ENCODE measurements at places on chromosomes 13 and 19.
A peak's percentile ranks its signal among the peaks of the same experiment; 100 is the strongest.

DNA sequence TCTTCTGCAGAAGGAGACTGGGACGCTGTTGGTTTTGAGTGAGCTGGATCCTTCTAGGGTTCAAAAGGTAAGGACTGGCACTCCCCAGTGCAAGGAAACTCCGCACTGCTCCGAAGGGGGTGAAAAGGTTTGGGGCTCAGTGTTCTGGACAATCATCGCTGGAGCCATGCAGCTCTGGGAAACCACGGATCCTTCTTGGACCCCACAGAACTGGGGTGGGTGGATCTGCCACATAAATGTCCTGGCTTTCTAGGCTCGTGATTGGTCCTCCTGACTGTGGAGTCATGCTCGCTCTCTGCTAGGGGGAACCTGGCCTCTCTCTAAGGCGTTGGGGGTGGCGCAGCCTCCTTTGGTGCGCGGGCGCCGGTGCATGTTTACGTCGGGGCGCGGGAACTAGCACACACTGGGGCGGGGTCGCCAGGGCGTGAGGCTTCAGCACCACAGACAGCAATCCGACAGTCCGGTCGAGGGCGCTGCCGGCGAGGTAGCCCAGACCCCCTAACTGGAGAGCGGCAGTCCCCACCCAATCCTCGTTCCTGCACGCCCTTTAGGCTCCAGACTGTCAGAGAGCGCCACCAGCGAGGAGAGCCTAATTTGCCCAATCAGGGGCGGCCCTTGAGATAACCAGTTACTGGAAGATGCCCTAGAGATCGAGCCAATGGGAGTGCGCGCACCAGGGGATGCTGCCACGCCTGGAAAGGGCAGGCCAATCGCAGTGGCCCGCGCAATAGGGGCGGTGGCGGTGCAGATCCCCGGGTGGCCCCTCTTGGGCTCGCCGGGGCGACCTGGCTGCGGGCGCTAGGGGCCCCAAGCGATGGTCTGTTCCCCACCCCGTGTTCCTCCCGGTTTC, 913 bp upstream of the ELAVL3 start:
- DNase-seq, result peak; percentile 85

GRCh38 chr19:12636631-12637030, 25.9 kb downstream of the ZNF791 start:
- DNase-seq, result no peak

DNA sequence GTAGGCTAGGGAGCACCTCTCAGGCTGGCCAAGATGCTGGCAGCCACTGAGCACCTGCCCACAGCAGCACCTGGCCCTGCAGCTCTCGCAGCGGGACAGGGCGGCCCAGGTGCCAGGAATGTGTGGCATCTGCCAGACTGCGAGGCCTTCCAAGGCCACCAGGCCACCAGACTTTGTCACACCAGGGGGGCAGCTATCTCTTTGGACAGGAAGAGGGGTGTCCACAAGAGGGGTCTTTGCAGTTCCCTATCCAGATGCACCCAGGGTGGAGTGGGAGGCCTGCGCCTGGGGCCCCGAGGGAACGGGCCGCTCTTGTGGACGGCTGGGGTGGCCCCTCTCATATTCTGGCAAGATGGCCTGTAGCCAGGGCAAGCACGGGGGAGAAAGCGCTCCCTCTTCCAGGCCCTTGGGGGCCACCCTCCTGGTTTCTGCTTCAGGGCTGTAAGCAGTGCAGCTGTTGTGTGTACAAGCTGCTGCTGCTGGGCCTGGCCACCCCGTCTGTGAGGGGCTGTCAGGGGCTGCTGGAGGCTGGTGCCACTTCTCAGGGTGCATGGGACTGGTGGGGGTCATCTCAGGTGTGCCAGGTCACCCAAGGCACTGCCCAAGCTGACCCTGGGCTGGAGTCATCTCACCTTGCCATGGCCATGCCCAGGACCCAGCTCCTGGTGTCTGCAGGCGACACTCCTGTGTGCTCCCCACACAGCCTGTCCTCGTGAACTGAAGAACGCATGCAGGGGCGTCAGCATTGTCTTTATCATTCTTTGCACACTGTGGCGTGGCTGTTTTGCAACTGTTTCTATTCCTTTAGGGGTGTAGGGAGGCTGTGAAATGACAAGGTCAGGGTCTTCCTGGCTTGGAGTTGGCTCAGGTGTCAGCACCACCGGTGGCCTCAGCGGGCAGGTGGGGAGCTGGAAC, 1.8 kb downstream of the TEX29 start:
- DNase-seq, result no peak

DNA sequence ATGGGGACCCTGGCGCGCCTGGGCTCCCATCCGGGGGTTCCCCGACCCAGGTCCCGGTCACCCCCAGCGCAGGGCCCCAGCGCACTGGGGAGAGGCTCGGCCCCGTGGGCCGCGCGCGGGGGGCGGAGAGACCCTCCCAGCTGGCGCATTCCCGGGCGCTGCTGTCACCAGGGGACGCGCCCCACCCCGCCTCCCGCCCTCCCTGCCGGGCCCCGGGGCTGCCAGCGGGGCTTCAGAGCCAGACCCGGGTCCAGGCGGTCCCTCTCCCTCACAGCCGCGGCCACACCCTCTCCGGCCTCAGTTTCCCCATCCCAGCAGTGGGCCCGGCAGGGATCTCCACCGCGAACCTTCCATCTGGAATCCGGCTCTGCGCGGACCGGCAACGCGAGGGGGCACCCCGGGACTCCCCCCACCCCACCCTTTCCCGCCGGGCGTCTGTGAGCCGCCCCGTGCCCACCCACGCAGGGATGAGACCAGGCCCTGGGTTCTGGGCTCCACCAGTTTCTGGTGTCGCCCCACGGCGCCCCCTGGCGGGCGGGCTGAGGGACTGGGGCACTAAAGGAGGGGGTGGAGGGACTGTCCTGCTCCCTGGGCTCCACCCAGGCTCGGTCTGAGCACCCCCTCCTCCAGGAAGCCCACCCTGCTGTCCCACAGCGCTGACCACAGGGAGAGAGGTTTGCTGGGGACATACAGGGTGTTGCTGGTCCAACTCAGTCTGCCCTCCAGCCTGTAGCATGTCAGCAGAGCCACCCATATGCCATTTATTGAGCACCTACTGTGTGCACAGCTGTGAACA, 878 bp upstream of the ADAMTSL5 start:
- DNase-seq, result peak; percentile 63

- DNase-seq, result no peak
These were observed 31.0 kb upstream of the ATP11A start for GRCh38 chr13:112658808-112659207.

DNA sequence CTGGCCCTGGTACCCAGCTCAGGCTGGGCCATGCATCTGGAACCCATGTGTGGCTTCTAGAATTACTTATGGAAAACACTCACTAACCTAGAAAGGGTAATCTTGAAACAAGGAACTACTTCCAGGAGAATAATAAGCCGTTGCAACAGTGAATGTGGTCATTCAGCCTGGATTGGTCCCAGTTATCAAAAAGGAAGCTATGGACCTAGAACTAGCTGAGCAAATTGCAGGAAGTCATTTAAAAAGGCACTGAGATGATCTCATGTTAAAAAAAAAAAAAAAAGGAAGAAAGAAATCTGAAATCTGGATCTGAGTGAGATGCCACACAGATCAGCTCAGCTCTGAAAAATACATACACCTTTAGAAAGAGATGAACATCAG, 59.6 kb downstream of the DCT start:
- DNase-seq, result no peak

- DNase-seq, result no peak
These were observed 1.8 kb downstream of the TLE2 start for GRCh38 chr19:3027292-3027691.

- no peak for DNase-seq
These were observed 2.4 kb downstream of the CDX2 start for GRCh38 chr13:27966641-27967202.

- no peak for DNase-seq
These were observed 40.7 kb downstream of the GAS6 start for GRCh38 chr13:113822956-113823744.

- no peak for DNase-seq
These were observed 485.4 kb downstream of the RFC3 start for GRCh38 chr13:34303346-34303745.

- no peak for DNase-seq
These were observed 8.5 kb upstream of the CERS1 start for GRCh38 chr19:18904334-18905057.

DNA sequence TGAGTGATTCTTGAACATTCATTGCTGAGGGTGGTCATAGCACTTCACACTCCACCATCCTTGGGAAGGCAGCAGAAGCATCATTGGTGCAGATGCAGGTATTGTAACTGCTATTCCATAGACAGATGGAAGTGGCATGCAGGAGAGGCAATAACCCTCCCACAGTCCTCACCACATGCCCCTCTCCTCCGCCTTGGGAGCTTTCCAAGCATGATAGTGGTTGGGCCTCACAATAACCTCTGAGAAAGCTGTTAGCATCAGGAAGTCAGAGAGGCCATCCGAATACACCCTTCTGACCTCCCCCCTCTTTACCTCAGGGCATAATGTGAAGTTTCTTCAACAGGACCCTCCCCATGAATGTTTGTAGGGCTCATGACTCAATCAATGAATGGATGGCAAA, 177.9 kb downstream of the KATNAL1 start:
- no peak for DNase-seq

DNA sequence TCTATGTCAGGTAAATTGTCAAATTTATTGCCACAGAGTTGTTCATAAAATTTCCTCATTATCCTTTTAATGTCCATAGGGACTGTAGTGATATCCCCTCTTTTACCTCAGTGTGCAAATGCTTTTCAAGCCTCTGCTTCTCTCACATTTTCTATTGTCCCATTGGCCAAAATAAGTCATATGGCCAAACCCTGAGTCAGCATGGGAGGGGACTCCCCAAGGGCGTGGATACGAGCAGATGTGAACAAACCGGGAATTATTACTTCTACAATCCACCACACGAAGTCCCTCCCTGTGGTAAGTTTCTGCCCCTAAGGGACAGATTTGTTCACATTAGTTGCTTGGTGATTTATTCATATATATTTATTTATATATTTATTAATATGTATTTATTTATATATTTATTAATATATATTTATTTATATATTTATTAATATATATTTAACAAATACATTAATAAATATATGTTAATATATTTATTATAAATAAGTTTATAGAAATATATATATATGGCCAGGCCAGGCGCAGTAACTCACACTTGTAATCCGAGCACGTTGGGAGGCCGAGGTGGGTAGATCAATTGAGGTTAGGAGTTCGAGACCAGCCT, 20.1 kb upstream of the CAMSAP3 start:
- DNase-seq, result no peak

- no peak for DNase-seq
These were observed 13.8 kb downstream of the DDX39A start for GRCh38 chr19:14405380-14405757.

DNA sequence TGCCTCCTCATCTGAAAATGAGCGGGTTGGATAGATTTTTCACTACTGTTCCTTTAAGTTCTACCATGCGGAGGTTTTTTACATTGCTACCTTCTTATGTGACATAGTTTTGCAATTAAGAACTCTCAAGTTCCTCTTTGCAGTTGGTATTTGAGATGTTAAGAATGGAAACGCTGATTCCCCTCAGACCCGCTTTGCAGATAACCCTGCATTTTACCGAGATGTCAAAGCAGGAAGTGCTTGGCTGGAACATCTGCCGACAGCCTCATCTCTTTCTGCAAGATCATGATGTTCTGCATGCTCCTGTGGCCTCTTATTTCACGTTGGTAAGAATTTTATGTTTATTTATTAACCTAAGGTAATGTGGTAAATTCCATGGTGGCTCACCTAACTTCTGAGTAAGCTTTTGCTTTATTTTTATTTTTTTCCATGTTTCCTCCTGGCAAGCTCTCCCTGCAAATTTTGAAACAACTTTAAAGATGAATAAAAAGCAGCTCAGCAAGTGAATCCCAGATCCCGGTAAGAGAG, 22.5 kb downstream of the PABPC3 start:
- no peak for DNase-seq

- no peak for DNase-seq
These were observed 6.6 kb downstream of the GRIN3B start for GRCh38 chr19:1006711-1007398.

DNA sequence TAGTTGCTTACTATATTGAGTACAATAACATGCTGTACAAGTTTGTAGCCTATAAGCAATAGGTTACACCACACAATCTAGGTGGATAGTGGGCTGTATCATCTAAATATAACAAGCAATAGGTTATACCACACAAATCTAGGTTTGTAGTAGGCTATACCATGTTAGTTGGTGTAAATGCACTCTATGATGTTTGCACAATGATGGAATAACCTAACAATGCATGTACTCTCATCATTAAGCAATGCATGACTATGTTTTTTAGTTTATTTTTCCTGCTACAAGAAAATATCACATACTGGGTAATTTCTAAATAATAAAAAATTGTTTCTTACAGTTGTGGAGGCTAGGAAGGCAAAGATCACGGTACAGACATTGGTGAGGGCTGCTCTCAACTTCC, 262.5 kb downstream of the SLITRK6 start:
- no peak for DNase-seq

- DNase-seq, result no peak
These were observed 76.7 kb downstream of the SLAIN1 start for GRCh38 chr13:77774181-77774580.

DNA sequence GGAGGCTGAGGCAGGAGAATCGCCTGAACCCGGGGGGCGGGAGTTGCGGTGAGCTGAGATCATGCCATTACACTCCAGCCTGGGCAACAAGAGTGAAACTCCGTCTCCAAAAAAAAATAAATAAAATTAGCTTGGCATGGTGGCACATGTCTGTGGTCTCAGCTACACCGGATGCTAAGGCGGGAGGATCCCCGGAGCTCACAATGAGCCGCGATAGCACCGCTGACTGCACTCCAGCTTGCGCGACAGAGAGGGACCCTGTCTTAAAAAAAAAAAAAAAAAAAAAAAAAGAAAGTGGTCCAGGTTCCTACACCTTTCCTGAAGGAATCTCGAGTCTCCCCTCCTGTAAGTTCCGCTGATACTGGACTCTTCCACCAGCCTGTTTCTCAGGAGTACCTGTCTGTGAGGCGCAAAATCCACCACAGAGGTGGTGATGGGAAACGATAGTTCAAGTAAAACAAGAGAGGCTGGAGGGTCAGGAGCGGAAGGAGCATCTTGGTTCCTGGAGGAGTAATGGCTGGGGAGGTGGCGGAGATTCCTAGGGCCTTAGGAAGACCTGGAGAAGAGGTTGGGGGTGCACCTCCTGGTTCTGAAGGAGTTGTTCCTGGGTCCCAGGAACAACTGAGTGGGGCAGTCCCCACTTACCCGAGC, 471 bp downstream of the FUT1 start:
- no peak for DNase-seq

GRCh38 chr19:54191811-54192453, 824 bp downstream of the TSEN34 start:
- DNase-seq, result no peak

GRCh38 chr19:50909240-50910070, 1.7 kb downstream of the KLK4 start:
- DNase-seq, result peak; percentile 53

- peak; percentile 55 for DNase-seq
These were observed 6.7 kb upstream of the ERFL start for GRCh38 chr19:41934849-41935374.

- no peak for DNase-seq
These were observed 539.2 kb upstream of the PCDH9 start for GRCh38 chr13:67769063-67769986.

- DNase-seq, result peak; percentile 82
These were observed 47.6 kb downstream of the PTPRS start for GRCh38 chr19:5292822-5293611.

GRCh38 chr13:86710896-86711295, 911.7 kb upstream of the SLITRK6 start:
- no peak for DNase-seq
